ENCODE measurements at places on chromosomes 4 and X.

GRCh38 chr4:7451800-7452199, 17.1 kb upstream of the PSAPL1 start:
- DNase-seq, result no peak

- DNase-seq, result no peak
Observed at GRCh38 chrX:38774249-38774648, 27.0 kb upstream of the MID1IP1 start.

- no peak for DNase-seq
Observed at GRCh38 chr4:8761824-8762205, 109.8 kb downstream of the HMX1 start.

- DNase-seq, result no peak
Observed at GRCh38 chr4:184891816-184892397, 66.1 kb upstream of the ACSL1 start.

- DNase-seq, result no peak
Observed at GRCh38 chr4:96845819-96846218, 1005.9 kb downstream of the PDHA2 start.

DNA sequence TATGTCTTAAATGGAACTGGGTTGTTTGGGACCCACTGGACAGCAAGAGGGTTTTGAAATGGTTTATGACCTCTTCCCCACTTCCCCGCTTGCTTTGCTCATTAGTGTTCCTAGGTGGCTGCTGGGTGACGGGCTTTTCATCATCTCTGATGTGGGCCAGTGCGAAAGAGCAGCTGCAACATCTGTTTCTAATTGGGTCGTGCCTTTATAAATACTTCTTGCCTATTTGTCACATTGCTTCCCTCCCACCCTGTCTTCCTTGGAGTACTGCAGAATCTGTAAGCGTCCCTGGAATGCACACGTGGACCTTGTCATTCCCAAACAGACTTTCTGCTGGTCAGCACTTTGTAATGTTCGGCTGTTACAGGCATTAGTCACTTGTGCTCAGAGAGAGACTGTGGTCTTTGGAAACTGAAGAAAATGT, 35.2 kb downstream of the SEPTIN11 start:
- DNase-seq, result no peak

DNA sequence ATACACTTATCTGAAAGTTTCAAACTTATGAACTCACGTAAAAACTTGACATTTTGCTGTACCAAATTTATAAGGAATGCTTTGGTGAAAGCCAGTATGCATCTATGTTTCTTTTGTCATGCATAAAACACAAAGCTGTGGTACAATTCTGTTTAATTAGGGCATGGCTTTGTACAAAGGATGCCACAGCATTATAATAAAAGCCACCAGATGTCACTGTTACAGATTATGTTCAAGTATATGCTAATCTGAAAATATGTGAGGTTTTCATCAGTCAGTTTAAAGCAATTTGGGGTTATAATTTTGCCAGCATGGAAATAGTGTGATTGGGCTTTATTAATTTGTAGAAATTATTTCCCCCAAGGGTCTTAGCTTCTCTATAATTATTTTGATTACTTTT, 69.0 kb downstream of the ATOH1 start:
- DNase-seq, result peak; percentile 15

GRCh38 chrX:134865682-134866255, 125.0 kb upstream of the SMIM10 start:
- DNase-seq, result no peak

DNA sequence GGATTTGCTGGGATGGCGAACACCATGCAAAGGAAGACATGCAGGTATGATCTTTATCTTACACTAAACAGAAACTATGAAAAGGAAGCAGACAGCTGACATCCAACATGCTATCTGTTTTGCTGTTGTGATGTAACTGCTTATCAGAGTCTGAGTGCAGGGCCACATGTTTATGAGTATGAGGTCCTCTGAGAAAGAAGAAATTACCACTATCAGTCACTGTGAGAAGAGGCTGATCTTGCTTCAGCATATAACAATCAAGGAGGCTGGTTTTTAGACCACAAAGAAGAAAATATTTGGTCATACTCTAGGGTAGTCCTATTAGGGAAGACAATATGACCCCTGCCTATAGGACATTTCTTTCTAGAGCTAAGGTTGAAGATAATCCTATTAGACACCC, 18.5 kb downstream of the CLGN start:
- DNase-seq, result no peak

- peak; percentile 53 for DNase-seq
Observed at GRCh38 chr4:16227462-16227868, 1.2 kb upstream of the TAPT1 start.

GRCh38 chr4:86032476-86033022, 327.3 kb downstream of the MAPK10 start:
- DNase-seq, result peak; percentile 44

- DNase-seq, result no peak
Observed at GRCh38 chr4:137661693-137662092, 129.4 kb upstream of the PCDH18 start.

GRCh38 chr4:139024686-139025085, 9.1 kb downstream of the NOCT start:
- no peak for DNase-seq

DNA sequence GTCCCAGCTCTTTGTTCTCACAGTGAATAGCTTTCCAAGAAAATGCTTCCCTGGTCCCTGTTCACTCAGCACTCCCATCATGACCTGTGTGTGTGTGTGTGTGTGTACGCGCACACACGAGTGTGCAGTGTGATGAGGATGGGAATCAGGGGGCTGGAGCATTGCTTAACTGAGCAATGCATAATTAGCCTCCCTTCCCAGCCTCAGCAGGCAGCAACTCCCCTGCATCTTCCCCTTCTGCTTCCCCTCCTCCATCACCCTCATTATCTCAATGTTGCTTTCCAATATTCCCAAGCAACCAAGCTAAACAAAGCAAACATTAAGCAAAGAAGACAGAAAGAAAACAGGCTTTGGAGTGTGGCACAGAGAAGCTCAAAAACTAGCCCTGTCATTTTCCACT, 137.0 kb downstream of the RBM47 start:
- DNase-seq, result no peak

DNA sequence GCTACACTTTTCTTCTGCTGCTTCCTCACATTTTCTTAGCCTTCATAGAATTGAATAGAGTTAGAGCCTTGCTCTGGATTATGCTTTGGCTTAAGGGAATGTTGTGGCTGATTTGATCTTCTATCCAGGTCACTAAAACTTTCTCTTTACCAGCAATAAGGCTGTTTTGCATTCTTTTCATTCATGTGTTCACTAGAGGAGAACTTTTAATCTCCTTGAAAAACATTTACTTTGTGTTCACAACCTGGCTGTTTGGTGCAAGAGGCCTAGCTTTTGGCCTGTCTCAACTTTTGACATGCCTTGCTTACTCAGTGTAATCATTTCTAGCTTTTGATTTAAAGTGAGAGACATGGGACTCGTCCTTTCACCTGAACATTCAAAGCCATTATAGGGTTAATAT, 87.7 kb upstream of the RAB40AL start:
- no peak for DNase-seq

DNA sequence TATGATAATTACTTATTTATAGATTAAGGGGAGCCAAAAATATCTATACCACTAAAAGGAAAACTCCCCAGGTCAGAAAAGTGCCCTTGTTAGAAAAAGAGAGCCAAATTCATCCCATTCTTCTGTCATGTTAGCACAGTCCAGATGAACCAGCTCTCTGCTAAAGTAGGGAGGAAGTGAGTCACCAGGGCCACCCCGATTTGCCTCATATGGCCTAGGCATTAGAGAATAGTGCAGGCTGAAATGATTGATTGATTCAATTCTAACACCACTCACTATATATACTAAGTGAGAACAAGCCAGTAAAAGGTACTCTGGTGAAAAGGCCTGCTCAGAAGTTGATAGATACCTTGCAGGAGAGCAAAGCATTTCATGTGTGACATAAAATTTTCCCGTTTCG, 94.5 kb downstream of the SRPX start:
- DNase-seq, result peak; percentile 12

DNA sequence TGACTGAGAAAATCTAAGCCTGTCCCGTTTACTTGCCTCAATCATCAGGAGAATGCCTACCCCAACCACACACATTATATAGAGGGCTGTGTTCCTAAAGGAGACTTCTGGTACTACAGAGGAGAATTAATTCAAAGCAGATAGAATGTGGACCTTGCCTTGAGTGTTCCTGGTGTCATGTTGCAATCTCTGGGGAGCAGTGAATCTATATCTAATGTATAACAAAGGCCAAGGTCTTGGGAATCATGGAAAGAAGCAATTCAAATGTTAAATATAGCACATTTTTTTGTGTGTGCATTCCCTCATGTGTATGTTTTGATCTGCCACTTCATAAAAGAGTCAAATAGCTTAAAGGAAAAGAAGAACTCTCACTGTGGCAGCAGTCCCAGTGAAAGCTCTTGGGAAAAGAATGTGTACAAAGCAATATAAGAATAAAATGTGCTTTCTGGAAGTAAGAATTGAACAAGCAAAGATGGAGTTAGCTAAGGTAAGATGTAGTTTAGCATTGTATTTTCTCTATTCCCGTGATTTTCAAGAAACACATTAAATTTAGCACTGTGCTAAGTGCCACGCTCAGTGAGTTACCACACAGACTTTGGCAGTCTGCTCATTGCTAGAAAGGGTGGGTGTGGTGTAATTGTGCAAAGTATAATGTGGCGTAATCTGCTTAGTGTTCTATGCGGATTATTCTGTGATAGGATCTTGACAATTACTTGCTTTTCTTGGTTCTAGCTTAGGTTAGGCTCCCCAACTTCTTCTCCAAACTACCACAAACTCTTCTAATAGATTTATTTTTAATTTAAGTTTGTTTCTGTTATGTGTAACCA, 13.7 kb downstream of the ADH6 start:
- DNase-seq, result peak; percentile 2

DNA sequence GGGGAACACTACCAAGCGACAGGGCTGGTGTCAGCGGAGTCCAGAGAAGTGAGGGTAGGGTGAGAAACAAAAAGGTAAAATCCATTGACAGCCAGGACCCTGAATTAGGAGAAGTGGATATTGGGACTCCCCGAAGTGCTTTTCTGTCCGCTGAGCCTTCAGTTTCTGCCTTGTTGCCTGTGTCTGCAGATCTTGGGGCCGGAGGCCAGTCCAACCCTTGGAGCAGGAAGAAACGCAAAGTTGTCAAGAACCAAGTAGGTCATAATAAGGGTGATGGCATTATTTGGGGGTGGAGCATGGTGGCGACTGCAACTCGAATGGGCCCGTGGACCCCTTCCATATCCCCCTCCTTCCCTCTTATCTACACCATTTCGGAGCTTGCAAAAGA, 1.0 kb downstream of the ARMCX1 start:
- no peak for DNase-seq

GRCh38 chr4:164081801-164082200, 587.3 kb downstream of the TMA16 start:
- no peak for DNase-seq

DNA sequence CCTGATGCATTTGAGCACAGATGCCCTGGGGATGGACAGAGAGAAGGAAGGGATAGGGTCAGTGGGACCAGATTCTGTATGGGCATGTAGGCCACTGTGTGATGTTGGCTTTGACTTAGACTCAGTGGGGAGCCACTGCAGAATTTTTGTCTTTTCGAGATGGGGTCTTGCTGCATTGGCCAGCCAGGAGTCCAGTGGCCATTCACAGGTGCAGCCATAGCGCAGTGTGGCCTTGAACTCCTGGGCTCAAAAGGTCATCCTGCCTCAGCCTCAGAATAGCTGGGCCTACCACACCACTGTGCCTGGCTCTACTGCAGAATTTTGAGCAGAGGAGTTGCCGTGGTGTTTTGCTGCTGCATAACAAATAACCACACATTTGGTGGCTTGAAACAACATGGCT, 22.8 kb downstream of the TBC1D14 start:
- DNase-seq, result no peak

GRCh38 chr4:159145992-159146330, 43.1 kb downstream of the RAPGEF2 start:
- DNase-seq, result no peak

- DNase-seq, result peak; percentile 81
Observed at GRCh38 chr4:5033281-5033841, 14.1 kb upstream of the CYTL1 start.

GRCh38 chr4:76615999-76616398, 181.0 kb downstream of the SHROOM3 start:
- no peak for DNase-seq

GRCh38 chr4:119041951-119042560, 93.6 kb upstream of the MYOZ2 start:
- peak; percentile 79 for DNase-seq

- DNase-seq, result no peak
Observed at GRCh38 chr4:10893395-10893794, 208.8 kb upstream of the CLNK start.

GRCh38 chrX:56783450-56783831, 54.4 kb downstream of the NBDY start:
- no peak for DNase-seq

Measured in NB4 (cell line).